ENCODE measurements at places on chromosomes 5 and 9.

DNA sequence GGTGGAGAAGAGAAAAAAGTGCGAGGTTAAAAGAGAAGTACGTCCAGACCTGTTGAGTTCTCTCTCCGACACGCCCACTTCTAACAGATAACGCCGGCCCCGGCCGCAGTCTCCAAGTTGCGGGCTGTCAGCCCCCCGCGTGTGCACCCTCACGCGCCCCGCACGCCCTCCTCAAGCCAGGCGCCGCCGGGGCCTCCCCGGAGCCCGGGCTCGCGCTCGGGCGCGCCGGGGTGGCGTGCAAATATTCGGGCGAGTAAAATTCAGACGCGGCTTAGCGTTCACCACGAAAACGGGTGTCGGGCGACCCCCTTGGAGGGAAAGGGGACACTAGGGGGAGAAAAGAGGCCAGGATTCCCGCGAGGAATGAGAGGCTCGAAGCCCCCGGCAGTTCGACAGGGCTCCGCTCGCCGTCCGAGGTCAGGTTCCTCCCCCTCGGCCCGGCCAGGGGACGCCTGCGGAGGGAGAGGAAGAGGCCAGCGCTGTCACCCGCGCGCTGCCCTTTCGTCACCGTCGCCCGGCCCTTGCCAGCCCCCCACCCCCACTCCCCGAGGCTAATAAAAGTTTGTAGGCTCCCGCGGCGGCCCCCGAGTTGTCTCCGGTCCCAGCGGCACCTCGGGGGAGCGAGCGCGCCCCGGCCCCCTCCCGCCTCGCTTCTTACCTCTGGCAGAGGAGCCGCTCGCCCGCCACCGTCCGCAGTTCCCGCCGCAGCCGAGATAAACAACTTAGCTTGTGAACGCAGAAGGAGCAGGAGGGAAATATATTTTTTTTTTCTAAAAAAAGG, 743 bp downstream of the NR3C1 start:
- peak; percentile 59 for DNase-seq

DNA sequence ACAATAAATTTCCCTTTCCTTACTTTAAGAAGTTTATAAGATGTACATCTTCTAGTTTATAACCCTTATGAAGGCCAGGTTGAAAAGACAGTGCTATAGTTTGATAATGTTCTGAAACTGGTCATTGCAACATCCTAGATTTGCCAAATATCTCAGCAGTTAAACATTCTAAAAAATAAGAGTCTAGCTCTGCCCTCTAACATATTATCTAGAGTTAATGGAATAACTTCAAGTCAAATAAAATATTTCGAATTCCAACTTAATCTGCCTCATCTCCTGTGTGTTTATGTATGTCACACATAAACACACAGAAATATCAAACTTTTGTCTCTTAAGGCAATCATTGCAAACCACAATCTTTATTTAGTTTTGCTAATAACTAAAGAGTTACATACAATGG, 796.6 kb downstream of the TLE1 start:
- DNase-seq = no peak

- DNase-seq = no peak
Observed at GRCh38 chr9:110133059-110133458, 74.9 kb downstream of the C9orf152 start.

- DNase-seq = no peak
Observed at GRCh38 chr5:158856291-158856690, 243.4 kb downstream of the EBF1 start.

DNA sequence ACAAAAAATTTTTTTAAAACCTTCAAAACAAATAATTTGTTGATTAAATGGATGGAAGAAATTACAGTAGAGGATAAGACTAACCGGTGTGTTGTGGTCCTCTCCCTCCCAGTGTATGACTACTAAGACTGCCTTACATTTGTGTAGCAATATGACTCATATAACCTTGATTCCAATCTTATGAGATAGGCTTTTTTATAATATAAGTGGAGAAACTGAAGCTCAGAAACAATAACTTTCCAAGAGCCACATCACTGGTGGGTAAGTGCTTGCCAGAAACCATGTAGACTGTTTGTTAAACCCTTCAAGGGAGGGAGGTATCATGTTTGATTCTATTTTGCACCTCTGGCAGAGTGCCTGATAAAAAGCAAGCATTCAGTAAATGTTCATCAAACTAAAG, 47.5 kb downstream of the NLN start:
- DNase-seq = no peak

GRCh38 chr5:90424245-90424644, 14.7 kb upstream of the CETN3 start:
- DNase-seq = no peak

DNA sequence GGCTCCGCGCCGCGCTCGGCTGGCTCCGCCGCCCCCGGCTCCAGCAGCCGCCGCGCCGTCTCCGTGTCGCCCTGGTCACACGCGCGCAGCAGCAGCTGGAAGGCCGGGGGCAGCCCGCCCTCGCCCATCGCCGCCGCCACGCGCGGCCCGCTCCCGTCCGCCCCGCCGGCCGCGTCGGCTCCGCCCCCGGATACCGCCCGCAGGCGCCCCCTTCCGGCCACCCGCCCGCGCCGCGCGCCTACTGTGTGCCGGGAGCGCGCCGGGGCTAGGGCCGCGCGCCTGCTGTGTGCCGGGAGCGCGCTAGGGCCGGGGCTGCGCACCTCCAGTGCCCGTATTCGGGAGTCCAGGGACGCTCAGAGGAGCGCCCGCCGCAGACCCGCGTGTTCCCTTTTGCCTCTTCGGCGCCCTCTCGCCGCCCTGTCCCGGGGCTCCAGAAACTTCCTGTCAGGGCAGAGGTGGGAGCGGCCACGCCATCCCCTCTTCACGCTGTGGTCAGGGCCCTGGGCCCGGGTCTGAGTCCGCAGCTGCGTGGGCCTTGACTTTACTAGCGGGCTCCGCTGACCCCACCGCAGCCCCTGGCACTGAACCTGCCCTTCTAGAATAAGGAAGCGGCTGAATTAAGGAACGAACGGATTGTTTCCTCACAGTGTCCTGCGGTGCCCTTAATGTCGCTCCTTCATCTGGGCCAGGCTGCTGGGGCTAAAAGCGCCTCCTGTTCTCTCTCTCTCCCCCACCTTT, at the start of gene ANKS6:
Gene ANKS6, minus strand, starts transcription at position 192 of the 738 bp plus-strand sequence. Its CDS starts 64 bp downstream, at position 128.
- DNase-seq = peak; percentile 80

- DNase-seq = no peak
Observed at GRCh38 chr5:136026636-136027035, 2.2 kb upstream of the TGFBI start.
